ENCODE measurements at places on chromosomes 6 and 20. TPM values are rescaled to one million over a fixed set of nuclear protein-coding genes. Genes with fewer than 3 reads are reported as not detected.

DNA sequence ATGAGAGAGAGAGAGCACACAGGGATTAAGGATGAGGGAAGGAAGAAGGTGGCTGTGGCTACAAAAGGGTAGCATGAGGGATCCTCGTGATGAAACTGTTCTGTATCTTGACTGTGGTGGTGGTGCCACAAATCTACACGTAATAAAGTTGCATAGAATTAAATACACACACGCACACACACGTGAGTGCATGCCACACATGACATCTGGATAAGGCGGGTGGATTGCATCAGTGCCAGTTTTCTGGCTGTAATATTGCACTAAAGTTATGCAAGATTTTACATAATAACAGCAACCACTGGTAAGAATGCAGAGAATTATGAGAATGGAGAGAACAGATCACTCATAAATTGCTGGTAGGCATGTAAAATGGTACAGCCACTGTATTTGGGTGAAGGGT is 16.9 kb upstream of the STK35 start:
- no peak for DNase-seq
- no peak overlapping the region for H3K27ac ChIP-seq
- H3K36me3 ChIP-seq = no peaks in the 10 kb centered on the region
- H3K4me1 ChIP-seq = peaks cover 26% of the 10 kb centered on the region

DNA sequence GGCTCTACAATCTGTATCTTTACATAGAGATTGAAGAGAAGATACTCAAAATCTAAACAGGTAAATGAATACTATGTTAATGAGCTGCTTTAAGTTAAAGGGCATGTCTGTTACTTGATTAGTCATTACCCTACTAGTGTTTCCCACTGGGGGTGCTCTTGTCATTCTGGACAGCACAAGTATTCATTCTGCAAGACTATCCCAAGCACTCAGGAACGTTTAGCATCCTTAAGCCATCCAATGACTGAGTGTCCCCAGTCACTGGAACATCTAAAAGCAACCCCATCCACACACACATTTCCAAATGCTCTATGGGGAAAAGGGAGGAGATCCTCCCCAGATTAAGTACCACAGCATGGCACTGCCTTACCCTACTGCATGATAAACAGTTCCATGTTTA is 25.7 kb downstream of the EZR start:
- no peaks in the 10 kb centered on the region for H3K27me3 ChIP-seq
- H3K4me3 ChIP-seq = no peak overlapping the region
- DNase-seq = no peak
- H3K27ac ChIP-seq = peak overlapping the region; percentile 85
- H3K4me1 ChIP-seq = peaks cover 73% of the 10 kb centered on the region

Gene GMPR
- total RNA-seq = 2.4 TPM

- no peaks in the 10 kb centered on the region for H3K36me3 ChIP-seq
- H3K4me1 ChIP-seq = peaks cover 22% of the 10 kb centered on the region
- no peak overlapping the region for H3K4me3 ChIP-seq
- peaks cover 5% of the 10 kb centered on the region for H3K27me3 ChIP-seq
These were observed 211.5 kb upstream of the DTNBP1 start for GRCh38 chr6:15874326-15874725.

- no peak overlapping the region for H3K4me3 ChIP-seq
- H3K36me3 ChIP-seq = no peaks in the 10 kb centered on the region
- H3K27ac ChIP-seq = no peak overlapping the region
- no peaks in the 10 kb centered on the region for H3K27me3 ChIP-seq
These were observed 68.2 kb downstream of the MTFR2 start for GRCh38 chr6:136181861-136182260.

GRCh38 chr6:63349401-63349800 is 29.6 kb upstream of the LGSN start:
- no peak overlapping the region for H3K27ac ChIP-seq
- DNase-seq = no peak
- H3K4me3 ChIP-seq = no peak overlapping the region
- no peaks in the 10 kb centered on the region for H3K36me3 ChIP-seq

DNA sequence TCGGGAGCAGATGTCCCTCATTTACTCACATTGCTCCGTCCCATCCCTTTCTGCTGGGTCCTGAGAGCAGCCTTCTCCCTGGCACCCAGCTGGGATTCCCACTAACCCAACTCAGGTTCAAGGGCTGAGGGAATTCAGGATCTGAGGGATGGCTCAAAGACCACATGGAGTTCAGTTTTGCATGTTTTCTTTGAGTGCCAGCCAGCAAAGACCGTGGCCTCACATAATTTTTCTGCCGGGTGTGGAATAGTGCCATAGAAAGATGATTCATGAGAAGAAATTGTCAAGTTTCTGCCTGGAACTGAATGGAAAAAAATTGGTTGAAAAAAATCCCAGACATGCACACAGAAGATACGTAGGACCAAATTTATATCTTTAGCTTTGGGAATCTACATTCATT is 168.6 kb downstream of the CD83 start:
- no peak overlapping the region for H3K4me3 ChIP-seq
- H3K4me1 ChIP-seq = peaks cover 86% of the 10 kb centered on the region
- no peaks in the 10 kb centered on the region for H3K27me3 ChIP-seq
- peak overlapping the region; percentile 66 for H3K27ac ChIP-seq
- DNase-seq = no peak
- H3K36me3 ChIP-seq = peaks cover 18% of the 10 kb centered on the region

- no peak overlapping the region for H3K27ac ChIP-seq
- peaks cover 27% of the 10 kb centered on the region for H3K4me1 ChIP-seq
- H3K4me3 ChIP-seq = peak overlapping the region; percentile 92
- H3K36me3 ChIP-seq = no peaks in the 10 kb centered on the region
- DNase-seq = no peak
- H3K27me3 ChIP-seq = peaks cover 44% of the 10 kb centered on the region
These were observed 1.5 kb downstream of the LAMA4 start for GRCh38 chr6:112252571-112253497.

- H3K27ac ChIP-seq = no peak overlapping the region
- DNase-seq = peak; percentile 61
- peaks cover 24% of the 10 kb centered on the region for H3K36me3 ChIP-seq
- H3K4me1 ChIP-seq = peaks cover 14% of the 10 kb centered on the region
- H3K4me3 ChIP-seq = no peak overlapping the region
These were observed 55.2 kb downstream of the PSMB1 start for GRCh38 chr6:170497841-170498301.

DNA sequence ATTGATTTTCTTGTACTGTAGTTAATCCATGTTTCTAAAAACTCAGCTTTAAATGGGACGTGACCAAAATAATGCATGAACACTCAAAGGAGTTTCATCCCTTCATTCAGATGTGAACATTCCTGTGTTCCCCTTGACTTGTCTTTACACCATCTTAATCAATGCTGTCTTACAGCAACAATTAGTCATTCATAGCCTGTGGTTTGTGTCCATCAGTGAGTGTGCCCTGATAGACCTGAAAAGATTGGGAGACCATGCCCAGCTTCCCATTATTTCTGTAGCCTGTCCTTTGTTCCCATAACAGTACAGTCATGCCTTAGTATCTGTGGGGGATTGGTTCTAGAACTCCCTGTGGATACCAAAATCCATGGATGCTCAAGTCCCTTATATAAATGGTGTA is 23.9 kb downstream of the NT5E start:
- H3K4me1 ChIP-seq = peaks cover 6% of the 10 kb centered on the region
- H3K4me3 ChIP-seq = no peak overlapping the region
- peaks cover 16% of the 10 kb centered on the region for H3K36me3 ChIP-seq
- peaks cover 2% of the 10 kb centered on the region for H3K27me3 ChIP-seq

GRCh38 chr6:91317247-91317835 is 730.5 kb upstream of the MAP3K7 start:
- no peak overlapping the region for H3K4me3 ChIP-seq
- peaks cover 22% of the 10 kb centered on the region for H3K4me1 ChIP-seq
- DNase-seq = no peak
- peaks cover 7% of the 10 kb centered on the region for H3K27me3 ChIP-seq

Gene CSTF1
- 54.2 TPM for total RNA-seq

DNA sequence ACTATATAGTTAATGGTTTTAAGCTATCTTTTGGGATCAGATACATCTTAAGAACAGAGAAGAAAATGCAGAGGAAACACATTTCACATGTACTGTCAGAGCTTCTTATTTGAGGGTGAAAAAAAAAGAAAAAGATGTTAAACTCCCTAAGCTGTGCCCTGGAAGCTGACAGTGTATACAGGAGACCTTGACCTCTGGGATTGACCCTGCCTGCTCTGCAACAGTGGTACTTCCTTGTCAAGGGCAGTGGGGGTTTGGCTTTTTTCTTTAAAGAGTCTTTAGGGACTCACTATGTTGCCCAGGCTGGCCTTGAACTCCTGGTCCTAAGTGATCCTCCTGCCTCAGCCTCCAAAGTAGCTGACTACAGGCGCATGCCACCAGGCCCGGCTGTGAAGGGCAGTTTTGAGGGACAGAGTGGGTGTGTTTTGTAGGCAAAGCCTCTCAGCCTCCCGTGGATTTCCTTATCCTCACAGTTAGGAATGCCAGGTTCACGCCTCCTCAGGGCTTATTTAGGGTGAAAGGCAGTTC is 60.6 kb upstream of the SLC22A1 start:
- H3K27ac ChIP-seq = no peak overlapping the region
- H3K36me3 ChIP-seq = peaks cover 72% of the 10 kb centered on the region
- no peaks in the 10 kb centered on the region for H3K4me1 ChIP-seq

DNA sequence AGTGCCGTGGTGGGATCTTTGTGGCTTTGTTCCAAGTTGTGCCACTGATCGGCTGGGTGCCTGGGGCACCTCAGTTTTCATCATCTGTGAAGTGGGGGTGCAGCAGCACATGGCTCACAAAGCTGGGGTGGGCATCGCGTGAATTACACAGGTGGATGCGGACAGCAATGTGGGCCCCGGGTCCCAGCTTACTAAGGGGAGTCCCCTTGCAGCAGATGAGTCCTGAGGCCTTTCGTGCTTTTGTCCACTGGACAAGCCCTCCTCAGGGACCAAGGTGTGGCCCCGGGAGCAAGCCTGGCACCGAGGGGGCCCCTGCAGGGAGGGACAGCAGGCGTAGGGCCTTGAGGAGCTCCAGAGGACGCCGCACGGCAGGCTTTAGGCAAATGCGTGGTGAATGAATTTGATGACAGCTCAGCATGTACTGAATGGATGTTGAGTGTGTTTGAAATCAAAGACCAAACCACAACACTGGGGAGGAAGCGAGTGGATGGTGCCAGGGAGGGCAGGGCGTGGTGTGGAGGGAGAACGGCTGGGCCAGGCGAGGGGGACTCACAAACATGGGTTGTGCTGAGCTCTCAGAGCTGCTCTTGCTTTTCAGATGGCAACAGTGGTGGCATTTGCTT is 53.2 kb downstream of the IRF4 start:
- no peaks in the 10 kb centered on the region for H3K4me1 ChIP-seq
- peaks cover 14% of the 10 kb centered on the region for H3K36me3 ChIP-seq
- no peak overlapping the region for H3K27ac ChIP-seq
- H3K27me3 ChIP-seq = no peaks in the 10 kb centered on the region

DNA sequence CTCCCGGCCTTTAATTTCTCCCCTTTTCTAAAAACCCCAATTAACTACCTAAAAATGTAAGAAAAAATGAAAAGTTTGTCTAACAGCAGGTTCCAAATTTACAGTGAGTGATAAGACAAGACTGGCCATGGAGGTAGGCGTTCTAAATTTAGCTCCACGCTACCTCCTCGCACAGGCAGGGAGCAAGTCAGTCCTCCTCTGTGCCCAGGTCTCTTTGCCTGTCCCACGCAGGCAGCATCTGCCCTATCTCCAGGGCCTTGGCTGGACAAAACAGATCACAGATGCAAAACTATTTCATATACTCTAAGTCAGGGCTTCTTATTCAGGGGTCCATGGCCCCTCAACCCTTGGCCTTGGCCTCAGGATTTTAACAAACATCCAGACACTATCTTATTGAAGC is 98.0 kb upstream of the JARID2 start:
- H3K27ac ChIP-seq = no peak overlapping the region
- no peaks in the 10 kb centered on the region for H3K36me3 ChIP-seq
- no peak overlapping the region for H3K4me3 ChIP-seq
- H3K27me3 ChIP-seq = no peaks in the 10 kb centered on the region
- no peak for DNase-seq

Gene EYA4
- 0.32 TPM for total RNA-seq

DNA sequence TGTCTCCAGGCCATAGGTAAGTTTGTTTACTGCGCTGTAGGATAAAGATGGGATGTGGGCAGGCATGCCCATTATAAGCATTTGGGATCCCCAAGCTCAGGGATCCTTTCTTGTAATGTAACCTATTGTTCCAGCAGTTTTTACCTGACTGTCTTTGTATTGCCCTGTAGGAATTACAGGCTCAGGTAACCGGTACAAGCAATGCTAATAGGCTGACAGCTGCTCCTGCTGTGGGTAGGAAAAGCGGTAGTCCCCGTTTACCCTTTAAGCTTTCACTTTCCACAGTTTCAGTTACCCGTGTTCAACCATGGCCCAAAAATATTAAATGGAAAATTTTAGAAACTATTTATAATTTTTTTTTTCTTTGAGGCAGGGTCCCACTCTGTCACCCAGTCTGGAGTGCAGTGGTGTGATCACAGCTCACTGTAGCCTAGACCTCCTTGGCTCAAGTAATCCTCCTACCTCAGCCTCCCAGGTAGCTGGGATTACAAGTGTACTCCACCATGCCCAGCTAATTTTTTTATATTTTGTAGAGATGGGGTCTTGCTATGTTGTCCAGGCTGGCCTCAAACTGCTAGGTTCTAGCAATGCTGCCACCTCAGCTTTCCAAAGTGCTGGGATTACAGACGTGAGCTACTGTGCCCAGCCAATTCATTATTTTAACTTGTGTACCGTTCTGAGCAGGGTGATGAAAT is 108.6 kb downstream of the CDYL start:
- H3K4me3 ChIP-seq = no peak overlapping the region
- H3K27ac ChIP-seq = peak overlapping the region; percentile 59
- no peaks in the 10 kb centered on the region for H3K36me3 ChIP-seq
- peaks cover 67% of the 10 kb centered on the region for H3K4me1 ChIP-seq
- no peak for DNase-seq

- H3K4me1 ChIP-seq = peaks cover 19% of the 10 kb centered on the region
- no peak overlapping the region for H3K27ac ChIP-seq
- H3K4me3 ChIP-seq = no peak overlapping the region
- H3K27me3 ChIP-seq = no peaks in the 10 kb centered on the region
- no peak for DNase-seq
These were observed 118.4 kb upstream of the SGK1 start for GRCh38 chr6:134436281-134436815.

Gene TPBG
- 29.6 TPM for total RNA-seq

DNA sequence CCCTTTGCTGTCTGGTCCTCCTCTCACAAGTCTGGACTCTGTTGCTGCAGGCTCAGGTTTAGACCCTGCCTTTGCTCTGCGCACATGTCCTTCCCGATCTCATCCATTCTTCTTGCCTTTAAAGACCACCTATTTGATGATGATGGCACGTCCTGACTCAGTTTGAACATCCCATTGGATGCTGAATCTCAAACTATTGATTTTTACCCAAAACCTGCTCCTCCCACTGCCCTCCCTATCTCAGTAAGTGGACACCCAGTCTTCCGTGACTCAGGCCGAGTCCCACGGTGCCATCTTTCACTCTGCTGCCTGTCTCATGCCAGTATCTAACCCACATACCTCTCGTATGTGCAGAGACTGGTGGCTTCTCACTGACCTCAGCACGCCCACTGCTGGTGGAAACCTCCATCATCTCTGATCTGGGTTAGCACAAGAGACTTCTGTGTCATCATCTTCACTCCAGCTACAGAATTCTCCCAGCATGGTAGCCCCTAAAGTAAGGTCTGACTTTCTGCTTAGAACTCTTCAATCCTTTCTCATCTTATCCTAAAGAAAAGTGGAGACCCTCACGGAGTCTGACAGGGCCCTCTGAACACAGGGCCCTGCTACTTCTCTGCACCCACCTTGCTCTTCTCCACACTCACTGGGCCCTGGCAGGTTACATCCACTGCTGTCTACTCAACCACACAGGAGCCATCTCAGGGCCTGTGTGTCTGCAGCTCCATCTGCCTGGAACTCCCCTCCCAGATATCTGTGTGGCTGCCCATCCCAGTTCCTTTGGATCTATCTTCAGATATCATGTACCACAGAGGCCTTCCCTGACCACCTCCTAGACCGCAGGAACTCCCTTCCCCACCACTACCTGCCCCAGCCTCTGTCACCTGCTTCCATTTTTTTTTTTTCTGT is 387.1 kb upstream of the AGPAT4 start:
- no peak overlapping the region for H3K4me3 ChIP-seq
- DNase-seq = no peak
- no peaks in the 10 kb centered on the region for H3K27me3 ChIP-seq

Measured in WTC11 (cell line).